B cell (primary cell): ENCODE measurements at places on chromosomes 13 and 19.

DNA sequence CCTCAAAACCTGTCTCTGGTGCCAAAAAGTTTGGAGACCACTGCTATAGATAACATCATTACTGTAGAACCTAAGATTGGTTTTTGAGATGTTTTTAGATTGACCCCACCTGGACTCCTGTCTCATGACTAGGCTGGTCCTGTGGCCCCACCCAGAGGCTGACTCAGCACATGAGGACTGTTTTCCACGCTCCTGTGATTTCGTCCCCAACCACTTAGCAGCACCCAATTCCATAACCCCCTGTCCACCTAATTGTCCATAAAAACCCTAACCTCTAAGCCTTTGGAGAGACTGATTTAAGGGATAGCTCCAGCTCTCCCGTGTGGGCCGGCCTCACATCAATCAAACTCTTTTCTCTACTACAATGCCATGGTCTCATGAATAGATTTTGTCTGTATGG, 25.6 kb upstream of the GAS6 start:
- no peak for DNase-seq

DNA sequence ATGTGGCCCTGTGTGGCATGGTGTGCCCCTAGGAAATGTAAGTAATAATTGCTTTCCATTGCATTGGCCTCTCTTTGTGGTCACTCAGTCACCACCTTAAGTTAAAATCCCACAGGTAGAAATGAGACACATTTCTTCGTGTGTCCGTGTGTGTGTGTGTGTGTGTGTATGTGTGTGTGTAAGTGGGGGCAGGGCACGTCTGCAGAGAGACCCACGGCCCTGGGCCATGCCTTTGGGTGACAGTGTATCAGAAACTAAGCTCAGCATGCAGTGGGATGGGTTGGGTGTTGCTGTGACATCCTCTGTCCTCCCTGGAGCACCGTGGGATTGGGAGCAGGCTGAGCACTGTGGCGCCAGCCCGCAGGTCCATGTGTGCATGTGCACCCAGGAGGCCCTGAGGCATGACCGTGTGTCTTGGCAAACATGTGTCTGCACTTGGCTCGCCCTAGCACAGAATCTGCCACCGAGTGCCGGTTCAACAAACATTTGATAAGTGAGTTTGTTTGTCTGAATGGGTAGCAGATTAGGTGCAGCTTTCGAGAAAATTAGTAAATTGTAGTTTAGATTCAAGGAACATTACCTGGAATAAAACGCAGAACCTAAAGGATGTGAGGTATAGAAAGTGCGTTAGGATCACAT, 91.8 kb downstream of the WTIP start:
- DNase-seq: no peak

DNA sequence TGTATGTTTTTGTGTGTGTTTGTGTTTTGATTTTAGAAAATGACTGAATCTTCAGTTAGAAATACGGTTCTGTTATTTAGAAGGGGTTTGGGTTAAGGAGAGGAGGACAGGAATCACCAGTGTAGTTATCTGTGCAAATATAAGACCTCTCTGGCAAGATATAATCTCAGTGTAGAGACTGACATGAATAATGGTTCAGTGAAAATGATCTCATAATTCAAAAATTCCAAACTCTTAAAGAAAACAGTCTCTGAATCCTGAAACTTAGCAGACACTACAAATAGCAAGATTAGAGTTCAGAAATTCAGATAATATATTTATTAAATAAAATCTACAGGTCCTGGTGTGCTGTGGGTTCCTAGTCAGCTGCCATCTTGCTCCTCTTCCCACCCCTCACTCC, 73.5 kb downstream of the PDS5B start:
- DNase-seq: no peak

DNA sequence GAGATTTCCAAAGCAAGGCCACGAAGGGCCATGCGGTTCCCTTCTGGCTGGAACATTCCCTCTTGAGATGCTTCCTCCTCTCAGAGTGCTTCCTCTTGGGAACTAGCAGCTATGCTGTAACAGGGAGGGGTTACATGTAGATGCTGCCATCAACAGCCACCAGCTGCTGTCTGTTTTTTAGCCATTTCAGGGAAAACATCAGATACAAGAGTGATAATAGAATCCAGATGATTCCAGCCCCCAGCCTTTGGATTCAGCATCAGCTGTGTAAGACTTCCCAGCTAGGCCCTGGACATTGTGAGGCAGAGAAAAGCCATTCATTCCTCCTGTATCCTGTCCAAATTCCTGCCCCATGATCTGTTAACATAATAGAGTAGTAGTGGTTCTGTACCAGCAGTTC, 8.2 kb upstream of the ZNF177 start:
- no peak for DNase-seq

DNA sequence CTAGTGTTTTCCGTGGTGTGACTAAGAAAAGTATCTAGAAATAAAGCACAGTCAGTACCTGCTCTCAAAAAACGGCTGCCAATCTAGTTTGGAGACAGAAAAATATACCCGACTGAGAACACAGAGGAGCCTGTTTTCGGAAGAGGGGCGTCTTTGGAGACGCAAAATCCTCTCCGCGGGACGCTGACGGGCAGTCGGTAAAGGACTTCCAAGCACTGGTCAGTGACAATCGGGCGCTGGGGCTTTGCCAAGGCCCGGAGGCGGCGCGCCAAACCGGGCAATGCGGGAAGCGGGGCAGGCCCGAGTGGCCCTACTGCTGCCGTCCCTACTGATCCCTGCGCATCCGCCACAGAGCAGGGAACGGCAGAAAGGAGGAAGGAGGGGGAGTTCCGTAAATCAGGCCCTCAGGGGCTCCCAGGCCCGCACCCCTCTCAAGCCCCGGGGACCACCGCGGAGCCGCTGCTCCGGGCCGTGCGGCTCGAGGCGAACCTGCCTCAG, 588 bp upstream of the DPY19L3 start:
- no peak for DNase-seq

- no peak for DNase-seq
Measured at GRCh38 chr19:58582985-58583384, 9.8 kb upstream of the MZF1 start.

GRCh38 chr13:22925881-22926747, 254.7 kb upstream of the SGCG start:
- DNase-seq: no peak

GRCh38 chr19:9073806-9074205, 13.1 kb upstream of the OR1M1 start:
- no peak for DNase-seq

DNA sequence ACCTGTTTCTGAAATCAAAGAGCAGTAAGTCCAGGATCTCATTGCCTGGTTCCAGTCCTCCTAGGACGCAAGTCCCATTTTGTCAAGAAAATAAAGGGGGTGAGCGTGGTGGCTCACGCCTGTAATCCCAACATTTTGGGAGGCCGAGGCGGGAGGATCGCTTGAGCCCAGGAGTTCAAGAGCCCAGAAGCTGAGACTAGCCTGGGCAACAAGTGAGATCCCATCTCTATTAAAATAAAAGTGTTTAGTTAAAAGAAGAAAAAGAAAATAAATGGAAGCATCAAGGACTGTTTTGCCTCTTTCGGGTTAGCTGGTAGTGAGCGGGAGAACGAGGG, 344 bp upstream of the HAUS5 start:
- no peak for DNase-seq

DNA sequence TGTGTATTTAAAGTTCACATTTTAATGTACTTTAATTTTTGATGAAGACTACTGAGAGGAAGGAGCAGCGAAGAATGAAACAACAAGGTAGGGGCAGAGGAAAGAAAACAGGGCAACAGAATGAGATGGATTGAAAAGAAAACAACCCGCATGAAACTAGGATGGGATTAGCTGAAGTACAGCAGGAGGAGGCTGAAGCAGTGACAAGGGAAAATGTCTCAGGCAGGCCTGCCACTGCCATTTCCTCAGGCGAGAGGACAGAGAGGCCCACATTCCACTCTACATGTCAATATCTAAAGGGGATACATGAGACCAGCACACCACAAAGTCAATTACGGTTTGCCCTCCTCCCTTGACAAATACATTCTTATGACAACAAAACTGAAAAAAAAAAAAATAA, 1703.2 kb downstream of the EFNB2 start:
- no peak for DNase-seq
